AG09309 (cell line): ENCODE measurements at places on chromosomes 6 and 20.

GRCh38 chr20:50874758-50875665, 56.2 kb downstream of the ADNP start:
- no peak for DNase-seq

- DNase-seq = no peak
Measured at GRCh38 chr6:131042664-131043063, 20.4 kb downstream of the EPB41L2 start.

DNA sequence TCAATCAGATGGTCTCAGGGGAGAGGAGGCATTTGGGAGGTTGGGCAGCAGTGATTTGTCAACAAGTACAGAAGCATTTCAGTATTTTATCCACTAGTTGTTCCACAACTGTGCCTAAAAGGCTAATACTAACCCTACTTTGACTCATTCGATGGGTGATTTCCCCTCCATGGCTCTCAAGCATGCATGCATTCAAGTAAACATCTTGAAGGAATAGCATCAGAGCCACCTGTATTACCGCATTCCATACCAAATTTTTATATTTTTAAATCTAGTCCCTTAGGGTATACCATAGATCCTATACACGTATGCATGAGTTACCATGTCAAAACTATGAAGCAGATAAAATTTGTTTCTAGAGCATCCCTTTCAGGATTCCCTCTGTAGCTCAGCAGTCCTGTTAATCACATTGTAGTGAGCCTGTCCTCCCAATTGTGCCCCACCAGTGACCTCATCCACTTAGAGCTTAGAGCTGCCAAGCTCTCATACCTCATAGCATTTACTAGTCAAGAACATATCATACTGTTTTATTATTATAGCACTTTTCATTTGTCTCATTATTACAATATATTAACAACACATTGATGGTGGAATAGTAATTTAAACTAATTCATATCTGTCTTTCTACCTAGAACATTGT, 213.8 kb downstream of the LAMA2 start:
- no peak for DNase-seq

GRCh38 chr20:58072695-58073671, 155.5 kb downstream of the ANKRD60 start:
- DNase-seq = no peak

DNA sequence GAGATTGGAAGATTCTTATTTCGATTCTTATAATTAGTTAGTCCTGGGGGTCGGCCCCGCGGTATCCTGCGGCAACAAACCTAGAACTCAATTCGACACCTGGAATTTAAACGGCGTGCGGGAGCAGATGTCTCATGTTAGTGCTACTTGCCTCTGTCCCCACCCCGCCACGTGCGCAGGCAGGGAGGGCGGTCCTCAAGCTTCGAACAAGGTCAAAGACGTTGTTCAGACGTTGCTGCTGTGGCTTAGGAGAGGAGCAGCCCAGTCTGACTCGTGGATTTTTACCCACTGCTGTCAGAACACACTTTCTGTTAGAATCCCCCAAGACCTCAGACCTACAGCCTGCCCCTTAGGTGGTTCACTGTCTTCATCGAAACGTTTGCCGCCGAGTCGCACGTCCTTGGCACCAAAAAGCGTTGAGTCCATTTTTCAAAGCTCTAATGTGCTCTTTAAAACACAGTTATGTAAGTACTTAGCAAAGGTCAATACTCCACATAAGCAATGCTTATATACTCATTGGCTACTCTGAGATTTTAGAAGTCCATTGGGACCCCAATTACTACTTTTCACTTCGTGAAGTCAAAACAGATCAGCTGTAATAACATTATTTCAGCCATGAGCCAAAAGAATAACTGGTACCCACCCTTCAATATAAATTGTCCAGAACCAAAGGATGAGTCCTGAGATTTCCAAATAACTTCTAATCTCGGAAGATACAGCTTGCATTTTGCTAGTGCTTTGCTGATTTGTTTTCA, 2.7 kb upstream of the C6orf62 start:
- no peak for DNase-seq

DNA sequence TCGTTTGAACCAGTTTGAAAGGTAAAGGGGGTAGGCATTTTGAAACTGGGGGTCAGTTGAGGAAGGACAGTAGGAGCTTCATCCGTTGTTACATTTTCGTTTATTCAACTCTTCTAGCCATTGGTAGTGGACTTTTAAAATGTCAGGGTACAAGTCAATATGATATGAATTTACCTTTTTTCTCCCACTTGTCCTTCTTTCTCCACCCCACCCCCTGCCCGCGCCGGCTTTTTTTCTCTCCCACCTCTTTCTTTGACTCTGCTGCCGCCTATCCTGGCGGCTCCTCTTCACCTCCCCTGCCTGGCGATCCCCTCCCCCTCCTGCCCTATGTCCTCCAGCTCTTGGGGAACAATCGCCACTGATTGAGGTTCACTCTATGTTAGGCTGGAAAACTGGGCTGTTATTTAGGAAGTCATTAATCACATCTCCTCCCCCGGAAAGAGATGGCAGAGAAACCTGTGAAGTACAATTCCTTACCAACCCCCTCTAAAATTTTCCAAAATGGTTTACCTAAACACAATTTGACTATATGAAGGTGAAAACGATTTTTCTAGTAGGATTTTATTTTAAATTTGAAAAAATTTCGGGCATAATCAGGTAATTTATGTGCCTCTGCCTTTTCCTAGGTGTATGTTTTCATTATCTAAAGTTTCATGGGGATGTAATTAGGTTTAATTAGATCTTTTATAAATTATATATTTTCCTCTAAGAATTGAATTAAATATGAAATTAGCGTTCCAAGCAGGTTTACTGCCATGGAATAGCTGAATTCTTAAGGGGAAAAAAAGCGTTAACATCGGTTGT, 778 bp upstream of the LIN28B start:
- no peak for DNase-seq

- DNase-seq = no peak
Measured at GRCh38 chr6:137309078-137309762, 90.0 kb upstream of the IFNGR1 start.

GRCh38 chr6:168989421-168989820, 264.2 kb downstream of the THBS2 start:
- no peak for DNase-seq

- DNase-seq = no peak
Measured at GRCh38 chr6:43442935-43443334, 12.4 kb downstream of the DLK2 start.

GRCh38 chr20:50138479-50139393, 14.8 kb downstream of the PEDS1 start:
- no peak for DNase-seq

- DNase-seq = no peak
Measured at GRCh38 chr6:134073161-134073560, 20.7 kb upstream of the SLC2A12 start.

DNA sequence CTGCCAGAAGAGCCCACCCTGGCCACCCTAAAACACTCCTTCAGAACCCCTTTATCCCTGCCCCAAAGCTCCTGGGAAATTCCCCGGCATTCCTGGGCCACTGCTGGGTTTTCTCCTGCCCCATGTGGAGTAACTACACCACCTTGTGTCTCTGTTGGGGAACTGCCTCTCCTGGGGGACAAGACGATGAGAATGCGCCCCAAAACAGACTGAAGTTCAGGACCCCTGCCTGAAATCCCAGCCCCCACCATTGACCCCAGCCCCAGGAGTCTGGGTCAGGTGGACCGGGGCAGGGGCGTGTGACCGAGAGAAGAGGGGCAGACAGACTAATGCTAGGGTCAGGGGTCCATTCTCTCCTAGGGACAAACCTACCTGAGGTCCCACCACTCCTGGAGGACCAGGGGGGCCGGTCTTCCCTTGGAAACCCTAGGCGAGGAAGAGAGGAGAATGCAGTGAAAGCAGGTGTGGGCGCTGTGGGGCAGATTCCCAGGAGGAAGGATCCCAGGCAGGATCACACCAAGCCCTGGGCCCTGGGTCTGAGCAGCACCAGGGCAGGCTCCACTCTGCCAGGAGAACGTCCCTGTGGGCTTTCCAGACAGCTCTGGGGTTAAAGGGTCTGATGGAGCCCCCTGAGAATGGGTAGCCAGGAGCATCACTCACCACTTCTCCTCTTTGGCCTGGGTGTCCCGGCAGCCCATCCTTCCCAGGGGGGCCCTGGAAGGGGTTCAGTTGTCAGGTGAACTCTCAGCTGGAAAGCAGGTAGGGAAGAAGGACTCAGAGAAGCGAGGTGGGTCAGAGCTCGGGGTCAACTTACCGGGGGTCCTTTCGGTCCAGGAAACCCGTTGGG, 19.4 kb downstream of the COL11A2 start:
- DNase-seq = no peak

- DNase-seq = no peak
Measured at GRCh38 chr20:44186674-44187053, 324 bp downstream of the JPH2 start.

DNA sequence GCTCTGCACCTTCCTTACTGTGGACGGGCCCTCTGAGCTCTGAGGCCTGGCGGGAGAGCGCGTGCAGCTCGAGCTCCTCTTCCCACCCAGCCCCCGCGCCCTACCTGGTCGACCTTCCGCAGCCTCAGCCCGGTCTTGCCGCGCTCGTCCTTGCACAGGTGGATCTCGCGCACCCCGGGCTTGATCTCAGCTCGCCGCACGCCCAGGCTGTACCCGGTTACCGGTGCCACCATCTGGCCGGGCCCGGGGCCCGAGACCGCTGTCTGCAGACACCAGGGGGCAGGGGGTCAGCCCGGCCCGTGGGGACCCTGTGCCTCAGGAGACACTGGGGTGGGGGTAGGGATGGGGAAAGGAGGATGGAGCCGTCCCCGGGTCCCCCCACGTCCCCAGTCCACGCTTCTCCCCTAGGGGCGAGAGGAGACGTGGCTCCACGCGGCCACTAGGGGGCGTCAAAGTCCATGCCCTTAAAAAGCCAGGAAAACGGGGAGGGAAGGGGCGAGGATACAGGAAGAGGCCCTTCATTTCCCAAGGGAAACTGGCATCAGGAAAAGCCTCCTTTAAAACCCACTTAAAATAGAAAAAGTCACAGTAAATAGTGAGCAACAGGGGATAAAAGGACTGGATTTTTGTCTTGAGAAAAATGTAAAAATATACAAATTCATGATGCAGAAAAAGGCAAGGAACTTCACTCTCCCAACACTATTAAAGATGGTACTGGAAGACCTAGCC, 15.5 kb downstream of the SDCBP2 start:
- no peak for DNase-seq

- no peak for DNase-seq
Measured at GRCh38 chr6:21085211-21085610, 508.3 kb upstream of the SOX4 start.

GRCh38 chr20:40571639-40572038, 117.4 kb downstream of the MAFB start:
- no peak for DNase-seq

DNA sequence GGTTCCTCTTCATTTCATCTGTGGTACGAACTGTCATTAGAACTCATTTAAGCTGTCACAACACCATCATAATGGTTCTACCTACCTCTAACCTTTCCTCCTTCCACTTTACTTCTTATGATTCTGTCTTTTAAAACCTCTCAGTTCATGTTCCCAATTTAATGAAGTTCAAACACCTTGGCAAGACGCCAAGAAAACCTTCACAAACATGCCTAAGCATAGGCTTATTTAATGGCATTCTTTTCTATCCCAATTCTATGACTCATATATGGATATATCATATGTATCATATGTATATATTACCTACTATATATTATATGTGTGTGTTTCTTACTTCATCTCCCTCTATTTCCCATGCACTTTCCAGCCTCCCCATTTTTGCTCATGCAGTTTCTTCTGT, 283.4 kb upstream of the TBX18 start:
- DNase-seq = no peak

GRCh38 chr6:161637658-161638057, 363.8 kb upstream of the AGPAT4 start:
- DNase-seq = no peak

DNA sequence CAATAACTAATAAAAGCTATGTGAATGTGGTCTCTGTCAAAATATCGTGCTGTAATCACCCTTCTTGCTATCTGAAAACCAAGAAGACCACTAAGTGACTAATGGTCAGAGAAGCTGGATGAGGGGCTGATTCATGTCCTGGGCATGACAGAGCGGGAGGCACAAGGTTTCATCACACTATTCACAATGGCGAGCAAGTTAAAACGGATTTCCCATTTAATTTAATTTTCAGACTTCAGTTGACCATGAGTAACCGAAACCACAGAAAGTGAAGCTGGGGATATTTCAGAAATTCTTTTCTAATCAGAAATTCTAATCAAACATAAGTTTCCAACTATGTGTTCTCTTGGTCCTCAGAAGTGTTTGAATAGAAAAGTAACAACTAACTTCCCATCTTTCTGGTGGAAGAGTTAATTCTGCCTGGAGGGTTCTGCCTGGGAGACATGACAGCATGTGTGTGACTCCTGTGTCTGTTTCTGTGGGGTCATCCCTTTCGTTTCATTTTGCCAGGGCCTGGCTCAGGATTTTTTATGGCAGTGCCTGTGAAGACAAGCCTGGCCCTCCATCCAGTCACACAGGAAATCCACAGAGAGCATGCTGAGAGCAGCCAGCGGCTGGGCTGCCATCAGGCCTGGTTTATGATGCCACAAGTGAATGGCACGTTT, 98.9 kb downstream of the FAM120B start:
- DNase-seq = peak; percentile 93
